ENCODE measurements at places on chromosomes 3 and 15.

DNA sequence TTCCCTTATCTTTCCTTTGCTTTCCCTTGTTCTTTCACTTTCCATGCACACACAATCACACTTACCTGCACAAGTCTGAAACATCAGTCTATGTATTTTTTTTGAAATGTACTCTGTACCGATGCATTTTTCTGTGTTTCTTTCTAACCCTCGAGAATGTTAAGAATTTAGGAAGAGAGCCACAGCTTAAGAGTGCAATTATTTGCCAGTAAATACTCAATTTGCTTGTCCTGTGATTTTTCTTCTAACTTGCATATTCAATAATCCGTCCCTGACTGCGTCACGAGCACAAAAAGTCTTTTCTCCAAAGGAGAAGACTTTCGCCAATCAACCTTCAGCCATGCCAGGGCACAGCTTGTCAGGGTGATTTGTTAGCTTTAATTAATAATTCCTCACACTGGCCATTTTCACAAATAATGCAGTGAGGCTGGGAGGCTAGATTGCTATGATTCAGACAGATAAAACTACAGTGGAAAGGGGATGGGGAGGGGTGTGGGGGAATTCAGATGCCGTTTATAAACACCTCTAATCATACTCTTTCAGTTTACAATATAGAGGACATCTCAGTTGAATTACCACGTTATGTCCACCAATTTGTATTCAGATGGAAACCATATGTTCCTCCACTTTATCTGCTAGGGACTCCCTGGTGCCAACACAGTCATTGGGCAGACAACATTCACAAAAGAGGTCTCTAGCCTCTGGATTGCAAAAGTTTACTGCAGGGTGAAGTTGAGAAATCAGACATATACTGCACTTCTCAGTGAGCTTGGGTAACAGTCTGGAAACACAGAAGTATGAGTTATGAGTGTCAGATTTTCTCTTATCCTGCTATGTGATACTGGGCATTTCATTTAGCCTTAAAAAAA lies 388.0 kb downstream of the ZBTB20 start:
- no peak for DNase-seq

GRCh38 chr3:145191543-145191942 lies 969.4 kb downstream of the PLOD2 start:
- no peak for DNase-seq

GRCh38 chr15:46591462-46591861 lies 956.6 kb downstream of the SQOR start:
- no peak for DNase-seq

DNA sequence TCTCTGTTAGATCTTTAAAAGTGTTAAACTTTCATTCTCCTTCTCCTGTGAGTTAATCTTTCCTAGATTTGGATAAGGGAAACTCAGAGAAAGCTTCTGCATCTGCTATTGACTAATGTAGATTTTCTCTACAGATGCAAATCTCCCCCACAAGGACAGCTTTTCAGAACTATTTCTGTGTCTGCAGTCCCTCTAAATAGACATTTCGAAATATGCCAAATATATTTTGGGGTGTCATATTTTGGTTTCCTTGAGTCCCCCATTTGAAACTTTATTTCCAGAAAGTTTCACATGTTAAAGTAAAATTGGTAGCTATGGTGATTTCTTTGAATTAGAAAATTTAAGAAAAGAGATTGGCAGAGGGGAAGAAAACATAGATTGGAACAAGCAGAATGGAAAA lies 852.3 kb upstream of the ALCAM start:
- no peak for DNase-seq

- DNase-seq, result peak; percentile 40
Measured at GRCh38 chr3:46998121-46998851, 18.8 kb downstream of the NBEAL2 start.

DNA sequence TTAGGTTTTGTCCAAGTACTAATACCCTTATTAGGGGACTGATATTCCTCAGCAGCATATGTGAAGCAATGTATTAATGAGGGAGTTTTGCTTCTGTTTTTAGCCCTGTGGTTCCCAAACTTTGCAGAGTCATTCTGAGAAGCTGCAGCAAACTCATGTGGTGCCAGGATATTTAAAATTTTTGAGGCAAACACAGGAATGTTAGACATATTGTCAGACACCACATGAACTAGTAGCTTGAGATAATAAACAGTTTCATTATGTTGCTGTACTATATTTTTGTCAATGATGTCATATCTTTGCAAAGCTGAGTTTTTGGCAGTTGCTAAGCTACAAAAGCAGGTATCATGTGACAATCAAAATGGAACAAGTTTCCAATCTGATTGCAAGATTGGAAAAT lies 36.6 kb downstream of the ATP6V1A start:
- DNase-seq, result no peak

DNA sequence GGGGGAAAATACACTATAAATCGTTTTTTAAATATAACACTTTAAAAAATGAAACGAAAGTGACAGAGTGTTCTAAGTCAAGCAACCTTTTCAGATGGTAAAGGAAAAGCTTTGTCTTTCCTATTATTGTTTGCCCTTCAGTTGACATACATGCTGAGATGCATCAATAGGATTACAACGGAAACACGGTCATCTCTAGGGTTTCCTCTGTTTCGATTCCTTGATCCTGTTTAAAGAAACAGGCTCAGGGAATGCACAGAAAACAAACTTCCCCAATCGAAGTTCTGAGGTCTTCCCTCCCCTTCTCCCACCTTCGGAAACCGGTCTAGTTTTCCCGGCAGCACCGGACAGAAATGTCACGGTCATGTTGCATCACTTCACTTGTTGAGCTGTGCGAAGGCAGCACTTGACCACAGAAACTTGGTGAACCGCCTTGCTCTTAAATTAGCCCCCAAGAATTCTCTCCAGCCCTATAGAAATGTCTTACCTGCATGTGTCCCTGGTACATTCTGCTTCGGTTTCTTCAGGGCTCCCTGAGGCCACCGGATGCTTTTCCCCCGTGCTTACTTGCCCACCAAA lies 556 bp downstream of the PEX5L start:
- no peak for DNase-seq

DNA sequence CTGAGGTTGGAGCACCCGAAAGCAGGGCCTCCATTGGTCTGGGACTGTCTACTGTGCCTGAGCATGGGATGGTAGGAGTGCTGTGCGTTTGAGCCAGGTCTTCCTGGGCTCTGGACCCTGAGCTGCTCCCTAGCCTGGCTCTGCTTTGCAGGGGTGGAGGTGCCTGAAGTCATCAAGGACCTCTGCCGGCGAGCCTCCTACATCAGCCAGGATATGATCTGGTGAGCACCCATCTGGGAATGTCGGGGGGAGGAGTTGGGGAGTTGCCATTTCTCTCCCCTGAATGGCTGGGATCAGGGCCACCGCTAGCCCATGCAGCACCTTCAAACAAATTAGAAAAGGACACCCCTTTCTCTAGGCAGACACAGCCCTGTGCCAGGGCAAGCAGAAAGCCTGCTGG lies 20.7 kb downstream of the DUOX1 start:
- no peak for DNase-seq

DNA sequence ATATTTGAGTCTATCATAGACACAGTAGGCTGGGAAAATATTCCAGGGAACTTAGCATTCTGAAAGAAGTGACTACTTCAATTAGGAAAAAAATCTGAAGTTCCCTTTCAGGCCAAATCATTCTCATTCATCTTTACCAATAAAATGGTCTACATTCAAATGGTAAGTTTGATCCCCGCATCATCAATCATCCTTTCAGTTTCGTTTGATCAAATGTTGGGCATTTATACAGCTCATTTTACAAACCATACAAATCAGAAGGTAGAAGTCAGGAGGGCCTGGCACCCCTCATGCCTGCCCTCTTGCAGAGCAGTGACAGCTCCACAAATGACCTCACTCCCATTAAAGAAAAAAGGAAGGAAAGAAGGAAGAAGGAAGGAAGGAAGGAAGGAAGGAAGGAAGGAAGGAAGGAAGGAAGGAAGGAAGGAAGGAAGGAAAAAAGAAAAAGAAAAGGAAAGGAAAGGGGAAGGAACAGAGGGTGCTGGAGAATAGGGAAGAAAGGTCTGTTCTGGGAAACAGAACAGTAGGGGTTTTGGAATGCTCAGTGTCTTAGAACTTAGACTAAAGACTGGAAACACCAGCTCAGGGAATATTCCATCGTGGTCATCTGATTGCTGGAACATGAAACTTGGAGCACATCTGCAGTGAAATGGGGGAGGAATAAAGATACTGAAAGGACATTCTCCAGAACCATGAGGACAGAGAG lies 86.1 kb downstream of the XXYLT1 start:
- DNase-seq, result no peak

- DNase-seq, result no peak
Measured at GRCh38 chr15:64070965-64071851, 22.4 kb downstream of the CIAO2A start.

DNA sequence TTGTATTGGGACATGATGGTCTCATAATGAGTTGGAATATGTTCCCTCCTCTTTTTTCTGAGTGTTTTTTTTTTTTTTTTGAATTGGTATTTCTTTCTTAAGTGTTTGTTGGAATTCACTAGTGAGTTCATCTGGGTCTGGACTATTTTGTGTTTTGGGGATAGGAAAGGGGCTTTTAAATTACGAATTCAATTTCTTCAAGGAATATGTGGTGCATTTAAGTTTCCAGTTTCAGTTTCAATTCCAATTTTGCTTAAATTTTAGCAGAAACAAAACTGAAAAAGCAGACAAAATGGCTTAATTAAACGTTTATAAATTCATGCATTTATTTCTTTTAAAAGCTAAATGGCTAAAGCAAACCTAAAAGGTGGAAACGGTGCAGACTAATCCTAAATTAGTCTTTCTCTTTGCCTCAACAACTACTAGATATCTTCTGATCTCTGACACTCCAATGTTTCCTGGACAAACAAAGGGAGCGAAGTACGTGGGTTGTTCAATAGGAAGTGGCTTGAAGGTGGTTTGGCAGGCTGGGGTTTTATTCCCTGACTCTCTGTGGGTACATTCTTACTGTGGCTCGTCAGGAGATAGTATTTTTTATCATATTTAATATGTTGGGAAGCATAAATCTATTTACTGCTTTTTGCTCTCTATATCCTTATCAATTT lies 50.0 kb upstream of the CORO2B start:
- no peak for DNase-seq

DNA sequence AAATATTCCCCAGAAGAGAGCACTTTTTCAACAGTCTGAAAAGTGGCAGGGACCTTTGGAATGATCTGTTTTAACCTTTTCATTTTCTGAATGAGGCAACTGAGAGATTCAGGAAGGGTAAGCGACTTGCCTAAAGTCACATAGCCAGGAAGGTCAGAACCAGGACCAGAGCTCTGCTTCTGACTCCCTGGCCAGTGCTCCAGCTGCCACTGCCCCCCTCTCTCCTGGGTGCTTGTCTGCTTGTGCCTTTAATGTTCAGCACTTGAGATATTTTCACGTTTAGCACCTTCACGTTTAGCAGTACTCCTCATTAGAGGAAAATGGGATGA lies 68.3 kb downstream of the SMAD3 start:
- DNase-seq, result no peak

DNA sequence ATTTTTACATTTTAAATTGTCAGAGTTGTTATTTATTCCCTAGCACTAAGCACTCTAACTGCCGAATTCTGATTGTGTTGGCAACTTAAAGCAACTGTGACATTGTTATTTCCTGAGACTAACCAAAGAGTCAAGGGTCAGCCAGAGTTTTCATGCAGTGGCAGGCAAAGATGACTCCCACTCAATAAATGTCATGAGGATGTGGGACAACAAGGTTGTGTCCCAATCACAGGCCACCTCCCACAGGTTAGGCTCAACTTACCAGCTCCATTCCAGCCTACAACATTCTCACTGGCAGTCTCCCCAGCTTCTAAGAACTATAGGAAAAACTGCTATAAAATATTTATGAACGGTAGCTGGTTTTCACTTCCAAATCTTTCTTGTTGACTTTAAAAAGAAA lies 80.1 kb downstream of the RSL24D1 start:
- DNase-seq, result no peak

DNA sequence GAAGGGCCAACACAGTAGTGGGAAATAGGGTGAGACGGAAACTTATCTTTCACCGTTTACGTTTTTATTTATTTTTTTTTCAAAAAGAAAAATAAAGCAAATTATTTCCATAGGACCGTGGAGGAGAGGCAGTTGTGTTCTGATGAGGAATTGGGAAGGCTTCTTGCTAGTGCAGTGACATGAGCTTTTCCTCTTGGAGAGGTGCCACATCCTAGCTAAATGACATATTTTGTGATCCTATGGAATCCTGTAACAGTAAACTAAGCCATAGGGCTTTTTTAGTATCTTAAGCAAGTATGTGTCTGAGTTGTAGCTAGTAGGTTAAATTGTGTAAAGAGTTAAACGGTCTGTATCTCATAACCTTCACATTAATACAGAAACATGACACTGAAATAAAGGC lies 609.9 kb downstream of the RBMS3 start:
- DNase-seq, result no peak

- DNase-seq, result no peak
Measured at GRCh38 chr15:66800584-66801235, 98.7 kb downstream of the SMAD6 start.

- DNase-seq, result no peak
Measured at GRCh38 chr3:14376348-14377043, 25.9 kb upstream of the SLC6A6 start.

- no peak for DNase-seq
Measured at GRCh38 chr3:123683505-123684154, 98.8 kb upstream of the HACD2 start.

DNA sequence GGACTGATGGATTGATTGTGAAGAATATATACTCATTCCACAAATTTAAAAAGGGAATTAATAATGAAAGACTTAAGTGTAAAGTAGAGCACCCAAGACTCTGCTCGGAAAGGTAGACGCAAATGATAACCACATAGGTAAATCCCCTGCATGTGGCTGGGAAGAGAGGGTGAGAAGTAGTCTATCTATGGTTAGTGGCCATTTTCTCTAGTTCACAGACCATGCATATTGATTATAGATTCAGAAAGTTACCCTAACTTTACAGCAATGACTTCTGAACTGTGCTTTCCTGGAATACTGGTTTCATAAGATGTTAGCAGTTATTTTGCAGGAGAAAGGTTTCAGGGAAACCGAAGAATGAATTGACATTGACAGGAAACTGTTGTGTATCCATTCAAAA lies 51.7 kb downstream of the CASR start:
- DNase-seq, result no peak

GRCh38 chr3:12187448-12188327 lies 29.0 kb upstream of the TIMP4 start:
- peak; percentile 43 for DNase-seq

DNA sequence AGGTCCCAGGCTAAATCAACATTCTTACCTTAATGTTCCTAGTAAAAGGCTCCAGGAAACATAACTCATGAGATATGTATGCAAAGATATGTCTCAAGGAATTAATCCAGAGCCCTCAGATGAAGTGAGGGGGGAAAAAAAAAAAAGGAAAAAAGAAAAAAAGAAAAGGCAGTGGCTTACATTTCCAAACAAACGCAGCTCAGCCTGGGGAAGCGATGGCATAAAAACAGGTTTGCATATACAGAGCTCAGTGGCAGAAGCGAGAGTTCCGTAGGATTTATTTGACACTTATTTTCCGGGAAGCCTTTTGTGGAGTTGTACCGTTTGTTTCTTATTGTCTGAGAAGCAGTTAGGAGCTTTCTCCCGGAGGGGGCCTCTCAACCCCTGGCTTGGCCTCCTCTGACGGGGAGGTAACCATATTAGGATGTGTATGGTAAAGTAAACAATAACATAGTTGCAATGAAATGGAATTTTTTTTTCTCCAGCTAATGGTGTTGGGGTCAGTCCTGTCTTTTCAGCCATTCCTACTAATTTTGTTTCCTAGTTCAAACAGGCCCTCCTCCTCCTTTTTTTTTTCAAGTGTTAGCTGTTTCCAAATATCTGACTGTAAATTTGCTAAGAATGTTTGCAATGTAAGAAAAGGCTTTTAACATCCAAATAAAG lies 338.6 kb downstream of the FOXP1 start:
- no peak for DNase-seq

- DNase-seq, result no peak
Measured at GRCh38 chr3:19256313-19256712, 108.0 kb downstream of the KCNH8 start.
